ENCODE measurements at places on chromosomes 7 and 10. TPM values are rescaled to one million over a fixed set of nuclear protein-coding genes. Genes with fewer than 3 reads are reported as not detected.
A peak's percentile ranks its signal among the peaks of the same experiment; 100 is the strongest.

- no peak for DNase-seq
Measured at GRCh38 chr7:111137296-111138192, 46.6 kb downstream of the LRRN3 start.

- peak; percentile 46 for DNase-seq
Measured at GRCh38 chr10:70662362-70663220, 9.7 kb upstream of the ADAMTS14 start.

DNA sequence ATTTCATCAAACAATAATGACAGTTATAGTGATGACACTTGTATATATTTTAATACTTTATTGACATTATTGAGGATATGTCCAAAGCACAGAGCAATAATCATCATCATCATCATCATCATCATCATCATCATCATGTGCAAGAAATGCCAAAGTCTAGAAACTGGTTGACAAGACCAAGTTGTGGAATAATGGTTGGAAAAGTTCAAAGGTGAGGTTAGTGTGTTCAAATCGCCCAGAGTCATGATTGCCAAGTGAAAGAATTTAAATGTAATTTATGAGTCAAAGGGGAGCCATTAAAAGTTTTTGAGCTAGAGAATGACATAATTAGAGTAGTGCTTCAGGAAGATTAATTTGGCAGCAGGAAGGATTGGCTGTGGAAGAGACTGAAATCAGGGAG is 852.4 kb downstream of the SORCS1 start:
- no peak for DNase-seq

NME8 gene
- not detected for polyA plus RNA-seq

GRCh38 chr10:24681572-24682088 is 42.1 kb downstream of the ARHGAP21 start:
- DNase-seq, result peak; percentile 26

PIP gene
- not detected for polyA plus RNA-seq

DNA sequence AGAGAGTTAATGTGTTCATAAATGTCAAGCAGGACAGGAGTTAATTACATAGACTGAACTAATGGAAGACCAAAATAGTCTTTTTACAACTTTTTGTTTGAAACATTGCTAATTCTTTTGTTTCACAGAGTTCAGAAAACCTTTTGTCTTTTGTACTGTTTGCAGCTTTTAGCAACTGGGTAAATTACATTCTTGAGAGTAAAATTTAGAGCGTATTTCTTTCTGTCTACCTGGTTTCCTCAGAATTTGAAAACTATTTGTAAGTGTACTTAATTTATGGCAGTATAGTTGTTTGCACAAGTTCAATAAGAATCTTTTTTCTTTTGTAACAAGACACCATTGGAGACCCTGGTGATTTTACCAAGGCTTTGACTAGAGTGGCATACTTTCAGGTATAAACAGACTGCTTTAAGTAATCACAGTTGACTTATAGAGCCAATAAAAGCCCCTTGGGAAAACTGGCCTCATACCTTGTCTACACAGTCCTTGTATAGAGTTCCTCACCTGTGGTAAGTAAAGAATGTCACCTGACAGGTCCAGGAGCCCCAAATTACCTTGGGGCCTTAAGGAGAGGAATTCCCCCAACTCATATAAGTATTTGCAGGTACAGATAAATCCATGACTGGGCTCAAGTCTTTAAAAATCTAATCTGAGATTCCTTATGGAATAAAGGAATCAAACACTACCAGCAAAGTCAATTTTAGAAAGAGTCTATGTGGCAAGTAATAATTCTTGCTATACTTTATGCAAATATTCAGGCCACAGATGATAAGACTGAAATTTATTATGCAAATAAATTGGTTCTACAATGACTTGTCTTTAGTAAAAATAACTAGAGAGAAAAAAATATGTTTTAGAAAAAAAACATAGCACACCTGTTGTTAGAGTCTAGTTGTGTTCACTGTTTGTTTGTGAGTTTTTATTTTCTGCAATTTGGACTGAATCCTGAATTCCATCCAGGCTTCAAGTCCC is 23.6 kb upstream of the CREB3L2 start:
- DNase-seq, result no peak

- DNase-seq, result no peak
Measured at GRCh38 chr7:21718391-21718790, 175.6 kb downstream of the DNAH11 start.

- DNase-seq, result peak; percentile 79
Measured at GRCh38 chr10:91901784-91902677, 7.3 kb downstream of the FGFBP3 start.

DNA sequence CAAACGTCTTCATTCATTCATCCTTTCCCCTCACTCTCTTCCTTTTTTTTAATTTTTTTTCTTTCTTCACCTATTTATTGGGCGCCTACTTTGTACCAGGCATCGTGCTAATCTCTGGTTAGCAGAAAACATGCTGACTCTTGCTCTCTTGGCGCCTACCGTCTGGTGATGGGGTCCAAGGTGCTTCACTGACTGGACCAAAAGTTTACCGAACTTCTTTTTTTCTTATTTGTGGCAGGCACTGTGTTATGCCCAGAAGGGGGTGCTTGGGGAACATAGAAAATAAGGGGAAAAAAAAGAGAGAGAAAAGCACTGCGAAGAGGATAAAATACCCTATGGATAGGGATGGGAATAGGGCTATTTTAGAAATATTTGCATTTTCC is 505 bp upstream of the FAM204A start:
- DNase-seq, result no peak

DNA sequence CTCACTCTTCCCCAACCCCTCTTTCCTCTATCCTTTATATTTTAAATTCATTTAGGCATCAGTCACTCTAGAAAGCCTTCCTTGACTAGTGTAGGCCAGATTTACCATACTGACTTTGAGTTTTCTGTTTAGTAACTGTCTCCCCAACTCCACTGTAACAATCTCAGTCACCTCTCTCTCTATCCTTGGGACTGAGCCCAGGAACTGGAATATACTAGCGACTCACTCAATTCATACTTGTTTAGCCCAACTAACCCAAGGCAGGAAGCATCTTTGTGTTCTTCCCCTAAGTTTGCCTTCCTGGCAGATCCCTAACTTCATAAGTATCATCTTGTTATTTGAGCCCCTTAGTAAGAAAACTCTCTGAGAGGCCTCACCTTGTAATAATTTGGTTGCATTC is 19.1 kb downstream of the PLCE1 start:
- DNase-seq, result no peak

GRCh38 chr7:150831851-150832250 is 20.5 kb upstream of the AOC1 start:
- DNase-seq, result no peak

DNA sequence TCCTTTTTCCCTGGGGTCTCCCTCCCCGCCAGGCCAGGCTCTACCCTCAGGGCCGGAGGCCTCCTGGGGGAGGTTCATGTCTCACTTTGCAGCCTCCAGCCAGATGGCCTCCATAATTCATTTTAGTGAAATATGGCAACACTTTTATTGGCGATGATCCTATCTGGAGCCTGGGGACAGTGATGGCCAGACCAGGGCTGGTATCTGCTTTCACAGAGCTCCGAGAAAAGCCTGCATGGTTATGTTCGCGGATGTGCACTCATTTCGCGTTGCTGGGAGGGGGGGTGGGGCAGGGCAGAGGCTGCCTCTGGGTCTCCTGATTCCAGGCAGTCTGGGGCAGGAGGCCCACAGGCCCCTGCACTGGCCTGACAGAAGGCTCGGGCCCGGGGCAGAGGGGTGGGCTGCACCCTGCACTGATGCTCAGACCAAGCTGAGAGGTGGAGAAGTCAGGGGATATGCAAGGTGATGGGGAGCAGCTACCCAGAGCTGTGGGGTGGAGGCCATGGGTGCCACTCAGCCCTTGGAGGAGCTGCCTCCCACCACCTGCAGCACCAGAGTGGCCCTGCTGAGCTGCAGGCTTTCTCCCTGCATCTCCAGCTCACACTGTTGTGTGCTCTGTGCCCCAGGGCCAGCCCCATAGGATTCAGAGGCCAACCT is 85.3 kb upstream of the RET start:
- no peak for DNase-seq

PSMA2 gene
- polyA plus RNA-seq, result 217 TPM

DNA sequence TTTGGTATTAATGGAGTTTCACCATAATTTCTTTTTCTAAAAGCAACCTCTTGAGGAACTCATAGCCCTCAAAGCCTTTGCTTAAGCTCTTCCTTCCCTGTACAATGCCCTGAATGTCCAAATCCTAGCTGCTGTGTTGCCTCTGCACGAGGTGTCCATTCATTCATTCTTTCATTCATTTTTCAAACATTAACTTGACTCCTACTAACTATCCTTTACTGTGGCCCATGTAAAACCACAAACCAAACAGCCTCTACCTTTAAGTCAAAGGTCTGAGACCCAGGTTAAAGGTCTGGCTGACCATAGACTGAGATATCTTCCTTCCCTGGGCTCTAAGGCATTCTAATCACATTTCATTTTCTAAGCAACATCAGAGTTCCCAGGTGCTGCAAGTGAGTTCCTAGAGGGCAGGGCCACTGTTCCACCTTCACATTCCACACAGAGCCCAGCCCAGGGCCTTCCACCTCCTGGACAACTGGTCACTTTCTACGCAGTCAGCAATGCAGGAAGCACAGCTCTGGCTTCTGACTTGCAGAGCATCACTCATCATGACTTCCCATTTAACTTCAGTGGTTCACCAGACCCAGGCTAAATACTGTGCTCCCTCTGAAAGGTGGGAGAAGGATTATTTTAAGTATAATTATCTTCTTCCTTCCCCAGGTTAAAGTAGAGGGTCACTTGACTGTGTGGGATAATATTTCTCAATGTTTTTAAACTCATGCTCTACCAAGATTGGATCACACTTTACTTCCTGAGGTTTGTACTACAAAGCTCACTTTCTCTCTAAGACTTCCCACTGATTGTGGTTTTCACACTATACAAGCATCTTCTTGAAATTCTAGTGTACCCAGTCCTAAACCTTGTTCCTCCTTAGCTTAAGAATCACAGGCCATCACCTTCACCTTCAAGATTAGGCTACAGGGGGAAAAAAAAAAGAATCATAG is 19.1 kb downstream of the ATXN7L1 start:
- DNase-seq, result no peak

FGF8 gene
- polyA plus RNA-seq, result not detected

DNA sequence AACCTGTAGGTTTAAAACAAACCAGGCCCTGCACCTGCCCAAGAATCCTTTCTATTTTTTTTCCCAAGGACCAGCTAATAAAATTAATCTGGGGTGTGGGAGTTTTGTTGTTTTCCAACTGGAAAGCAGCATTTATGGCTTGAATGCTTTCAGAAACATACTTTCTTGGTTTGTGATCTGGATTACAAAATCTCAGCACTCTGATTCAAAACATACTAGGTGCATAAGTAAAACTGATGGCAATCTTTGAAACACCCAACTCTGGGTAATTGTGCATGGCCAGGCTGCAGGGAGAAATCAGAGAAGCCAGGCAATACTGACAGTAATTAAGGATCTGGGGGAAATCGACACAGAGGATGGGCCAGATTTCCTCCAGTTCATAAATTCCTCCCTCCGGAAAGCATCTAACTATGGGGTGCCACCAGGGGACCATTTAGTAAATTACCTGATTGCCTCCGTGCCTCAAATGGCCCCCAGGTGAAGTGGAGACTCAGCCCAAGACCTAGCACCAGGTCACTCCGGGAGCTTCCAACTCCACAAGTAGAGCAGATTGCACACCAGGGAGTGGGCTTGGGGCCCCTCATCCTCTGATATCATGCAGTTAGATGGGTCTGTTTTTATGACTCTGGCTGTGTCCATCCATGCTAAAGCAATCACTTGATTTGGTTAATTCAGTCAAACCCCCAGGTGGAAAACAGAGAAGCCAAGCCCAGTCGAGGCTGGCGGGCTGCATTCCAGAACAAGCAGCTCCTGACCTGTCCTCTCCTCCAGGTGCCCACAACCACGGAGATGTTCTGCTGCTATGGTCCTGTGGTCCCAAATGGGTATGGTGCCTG is 15.2 kb upstream of the C10orf53 start:
- no peak for DNase-seq

GRCh38 chr10:30825495-30825894 is 195.9 kb upstream of the LYZL2 start:
- DNase-seq, result no peak

DNA sequence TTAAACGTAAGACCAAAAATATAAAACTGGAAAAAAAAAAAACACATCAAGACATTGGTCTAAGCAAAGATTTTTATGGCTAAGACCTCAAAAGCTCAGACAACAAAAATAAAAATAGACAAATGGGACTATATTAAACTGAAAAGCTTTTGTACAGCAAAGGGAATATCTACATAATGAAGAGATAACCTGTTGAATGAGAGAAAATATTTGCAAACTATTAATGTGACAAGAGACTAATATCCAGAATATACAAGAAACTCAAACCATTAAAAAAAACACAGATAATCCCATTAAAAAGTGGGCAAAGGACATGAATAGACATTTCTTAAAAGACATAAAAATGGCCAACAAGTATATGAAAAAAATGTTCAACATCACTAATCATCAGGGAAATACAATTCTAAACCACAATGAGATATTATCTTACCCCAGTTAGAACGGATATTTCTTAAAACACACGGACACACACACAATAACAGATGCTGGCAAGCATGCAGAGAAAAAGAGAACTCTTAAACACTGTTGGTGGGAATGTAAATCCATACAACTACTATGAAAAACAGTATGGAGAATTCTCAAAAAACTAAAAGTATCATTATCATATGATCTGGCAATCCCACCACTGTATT is 28.8 kb downstream of the CNOT4 start:
- no peak for DNase-seq

All from hepatocyte (in vitro differentiated cells).